Activated CD4-positive, CD25-positive, alpha-beta regulatory T cell treated with anti-CD3 and anti-CD28 coated beads, Interleukin-2, amount 50 U/mL, for 72 hours (primary cell): ENCODE measurements at places on chromosomes 5 and 9.

DNA sequence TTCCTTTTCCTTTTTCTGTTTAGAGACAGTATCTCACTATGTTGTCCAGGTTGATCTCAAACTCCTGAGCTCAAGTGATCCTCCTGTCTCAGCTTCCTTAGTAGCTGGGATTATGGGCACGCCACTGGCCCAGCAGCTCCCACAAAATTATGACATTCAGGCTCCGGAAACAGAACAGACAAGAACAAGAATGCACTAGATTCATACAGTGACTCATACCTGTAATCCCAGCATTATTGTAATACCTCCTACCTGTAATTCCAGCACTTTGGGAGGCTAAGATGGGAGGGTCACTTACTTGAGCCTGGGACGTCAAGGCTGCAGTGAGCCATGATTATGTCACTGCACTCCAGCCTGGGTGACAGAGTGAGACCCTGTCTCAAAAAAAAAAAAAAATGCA is 26.7 kb upstream of the B4GALT1 start:
- no peak for DNase-seq

DNA sequence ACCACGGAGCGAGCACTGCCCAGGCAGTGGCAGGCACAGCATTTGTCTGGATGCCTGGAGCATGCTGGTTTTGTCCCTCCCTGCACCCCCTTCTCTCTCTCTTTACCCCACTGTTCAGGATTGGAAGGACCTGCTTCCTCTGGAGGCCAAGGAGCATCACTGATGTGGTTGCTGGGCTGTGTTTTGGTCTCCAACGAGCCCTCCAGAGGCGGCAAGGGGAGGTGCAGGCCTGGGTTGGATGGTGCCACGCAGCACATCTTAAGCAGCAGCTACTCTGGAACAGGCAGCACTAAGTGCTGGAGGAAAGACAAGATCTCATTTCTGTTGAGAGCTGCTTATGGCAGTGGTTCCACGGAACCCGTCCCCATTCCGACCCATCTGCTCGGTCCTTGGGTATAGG is 139.6 kb downstream of the CMYA5 start:
- no peak for DNase-seq

DNA sequence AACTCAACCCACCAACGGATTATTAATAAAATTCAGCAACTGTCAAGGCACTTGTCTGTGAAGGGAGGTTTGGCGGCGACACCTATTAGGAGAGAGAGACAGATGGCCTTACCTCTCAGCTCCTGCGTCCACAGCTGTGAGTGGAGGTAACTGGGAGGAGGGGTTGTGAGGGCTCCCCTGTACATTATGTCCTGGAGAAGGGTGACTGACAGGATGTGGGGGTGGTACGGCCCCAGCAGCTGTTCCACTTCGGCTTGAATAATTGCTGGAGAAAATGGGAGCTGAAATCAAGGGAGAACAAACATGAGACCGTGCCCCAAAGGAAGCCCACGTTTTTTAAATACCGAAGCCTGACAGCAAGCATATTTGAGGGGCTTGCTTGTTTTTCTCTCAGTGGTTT is 353.5 kb upstream of the RFX3 start:
- no peak for DNase-seq

DNA sequence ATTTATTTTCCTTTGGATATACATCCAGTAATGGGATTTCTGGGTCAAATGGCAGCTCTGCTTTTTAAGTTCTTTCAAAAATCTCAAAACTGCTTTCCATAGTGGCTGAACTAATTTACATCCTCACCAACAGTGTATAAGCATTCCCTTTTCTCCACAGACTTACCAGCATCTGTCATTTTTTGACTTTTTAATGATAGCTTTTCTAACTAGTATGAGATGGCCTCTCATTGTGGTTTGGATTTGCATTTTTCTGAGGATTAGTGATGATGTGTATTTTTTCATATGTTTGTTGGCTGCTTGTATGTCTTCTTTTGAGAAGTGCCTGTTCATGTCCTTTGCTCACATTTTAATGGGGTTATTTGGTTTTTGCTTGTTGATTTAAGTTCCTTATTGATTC is 90.0 kb upstream of the HMHB1 start:
- no peak for DNase-seq
